Effector CD8-positive, alpha-beta T cell (primary cell): ENCODE measurements at places on chromosomes 12 and 14.

- DNase-seq, result no peak
Observed at GRCh38 chr12:56469007-56469930, 891 bp downstream of the SPRYD4 start.

DNA sequence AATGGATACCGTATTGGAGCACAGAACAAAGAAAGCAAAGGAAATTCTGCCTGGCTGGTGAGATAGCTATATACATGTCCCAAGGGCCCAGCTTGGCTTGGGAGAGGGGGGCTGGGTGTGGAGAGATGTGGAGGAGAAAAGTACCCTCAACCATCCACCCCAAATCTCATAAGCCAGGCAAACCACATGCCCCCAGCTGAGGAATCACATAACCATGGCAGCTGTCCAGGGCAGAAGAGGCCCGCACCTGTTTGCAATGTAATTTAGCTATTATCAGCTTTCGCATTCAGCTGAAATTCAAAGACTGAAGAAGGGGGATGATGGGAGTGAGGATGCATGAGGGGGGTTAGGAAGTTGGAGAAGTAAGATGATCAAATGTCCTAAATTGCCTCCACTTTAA is 196.1 kb downstream of the TBX5 start:
- DNase-seq, result no peak

DNA sequence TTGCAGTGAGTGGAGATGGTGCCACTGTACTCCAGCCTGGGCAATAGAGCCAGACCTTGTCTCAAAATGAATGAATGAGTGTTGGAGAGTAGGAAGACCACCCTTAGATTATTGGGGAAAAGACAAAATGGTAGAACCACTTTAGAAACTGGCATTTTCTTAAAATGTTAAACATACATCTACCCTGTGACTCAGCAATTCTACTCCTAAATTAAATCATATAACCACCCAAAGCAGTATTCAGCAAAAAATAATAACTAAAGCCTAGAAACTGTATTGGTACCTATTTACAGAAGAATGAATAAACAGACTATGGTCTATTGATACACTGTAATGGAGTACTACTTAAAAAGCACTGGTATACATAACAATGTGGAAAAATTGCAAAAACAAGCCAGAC is 9.1 kb downstream of the NUP37 start:
- no peak for DNase-seq

DNA sequence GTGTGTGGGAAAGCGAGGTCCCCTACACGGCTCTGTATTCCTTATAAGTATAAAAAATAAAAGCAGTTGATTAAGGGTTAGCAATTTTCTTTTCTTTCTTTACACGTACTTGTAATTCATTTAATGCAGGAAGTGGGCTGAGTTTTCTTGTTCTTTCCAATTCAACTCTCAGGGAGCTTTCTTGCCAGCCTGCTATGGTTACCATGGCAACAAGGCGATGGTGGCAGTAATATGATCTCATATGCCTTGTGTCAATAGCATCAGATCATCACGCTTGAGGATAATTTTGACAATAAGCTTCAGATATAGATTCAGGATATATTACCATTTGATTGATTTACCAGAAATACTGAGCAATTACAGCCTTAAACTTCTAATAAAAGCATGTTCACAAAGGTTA is 466.5 kb downstream of the APAF1 start:
- no peak for DNase-seq

- no peak for DNase-seq
Observed at GRCh38 chr12:39905152-39905551, 200.7 kb downstream of the SLC2A13 start.
